ENCODE measurements at places on chromosomes 2 and 18. TPM values are rescaled to one million over a fixed set of nuclear protein-coding genes. Genes with fewer than 3 reads are reported as not detected.
A peak's percentile ranks its signal among the peaks of the same experiment; 100 is the strongest.

The RBKS gene
- 1.1 TPM for polyA plus RNA-seq

- DNase-seq = no peak
Measured at GRCh38 chr2:14306268-14306861, 326.2 kb upstream of the LRATD1 start.

The DPP4 gene
- 9.8 TPM for polyA plus RNA-seq

GRCh38 chr2:38146907-38147307 is 71.0 kb upstream of the CYP1B1 start:
- DNase-seq = peak; percentile 99

The TMEM182 gene
- polyA plus RNA-seq = 1.4 TPM

DNA sequence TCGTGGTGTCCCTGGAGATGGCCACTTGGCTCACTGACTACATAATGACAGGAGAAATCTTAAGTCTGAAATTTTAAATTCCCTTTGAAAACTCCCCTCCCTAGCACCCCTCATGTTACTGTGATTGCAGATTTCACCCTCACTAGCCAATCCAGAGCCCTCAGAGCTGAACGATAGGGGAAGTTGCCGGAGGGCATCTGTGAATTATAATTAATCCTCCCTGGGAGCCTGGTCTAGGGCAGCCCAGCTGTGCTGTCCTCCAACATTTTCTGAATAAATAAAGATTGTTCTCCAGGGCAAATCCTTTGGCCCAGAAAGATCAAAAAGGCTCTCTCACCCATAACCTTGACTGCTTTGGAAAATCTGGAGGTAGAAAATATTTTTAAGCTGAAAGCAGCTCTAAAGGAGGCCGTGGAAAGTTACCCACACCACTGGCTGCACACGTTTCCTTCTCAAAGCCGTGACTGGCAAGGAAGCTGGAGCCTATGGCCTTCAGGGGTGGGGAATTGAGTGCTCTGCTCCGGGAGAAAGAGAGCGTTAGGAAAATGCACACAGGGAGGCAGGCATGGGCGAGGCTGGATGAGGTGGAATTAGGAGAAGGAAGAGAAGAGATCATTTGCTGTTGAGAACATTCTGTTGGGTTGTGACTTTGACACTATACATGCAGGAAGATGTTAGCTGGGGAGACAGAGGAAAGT is 68.9 kb upstream of the CNGA3 start:
- no peak for DNase-seq

DNA sequence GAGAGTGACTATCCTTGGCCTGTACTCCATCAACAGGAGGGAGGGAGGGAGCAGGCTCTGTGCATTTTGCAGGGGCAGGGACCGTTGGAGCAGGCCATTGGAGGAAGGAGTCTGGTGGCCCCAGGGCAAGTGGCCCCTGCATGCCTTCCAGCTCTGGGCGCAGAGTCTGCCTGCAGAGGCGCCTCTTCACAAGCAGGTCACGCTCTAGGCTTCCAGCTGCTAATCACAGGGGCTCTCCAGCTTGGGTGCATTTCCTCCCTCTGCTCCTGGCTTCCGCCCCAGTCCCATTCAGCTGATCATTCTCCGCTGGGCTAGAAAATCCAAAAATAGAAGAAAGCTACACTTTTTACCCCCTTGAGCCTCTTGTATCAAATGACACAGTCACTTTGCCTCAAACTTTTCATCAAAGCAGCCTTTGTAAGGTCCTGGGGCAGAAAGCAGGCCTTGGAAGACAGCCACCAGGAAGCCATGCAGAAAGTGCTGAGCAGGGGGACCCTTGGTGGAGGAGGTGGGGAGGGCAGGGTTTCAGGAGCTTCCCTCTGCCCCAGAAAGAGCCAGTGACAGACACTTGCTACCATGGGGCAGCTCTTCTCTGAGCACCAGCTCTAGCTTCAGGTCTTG is 11.3 kb downstream of the TMEM247 start:
- peak; percentile 26 for DNase-seq

DNA sequence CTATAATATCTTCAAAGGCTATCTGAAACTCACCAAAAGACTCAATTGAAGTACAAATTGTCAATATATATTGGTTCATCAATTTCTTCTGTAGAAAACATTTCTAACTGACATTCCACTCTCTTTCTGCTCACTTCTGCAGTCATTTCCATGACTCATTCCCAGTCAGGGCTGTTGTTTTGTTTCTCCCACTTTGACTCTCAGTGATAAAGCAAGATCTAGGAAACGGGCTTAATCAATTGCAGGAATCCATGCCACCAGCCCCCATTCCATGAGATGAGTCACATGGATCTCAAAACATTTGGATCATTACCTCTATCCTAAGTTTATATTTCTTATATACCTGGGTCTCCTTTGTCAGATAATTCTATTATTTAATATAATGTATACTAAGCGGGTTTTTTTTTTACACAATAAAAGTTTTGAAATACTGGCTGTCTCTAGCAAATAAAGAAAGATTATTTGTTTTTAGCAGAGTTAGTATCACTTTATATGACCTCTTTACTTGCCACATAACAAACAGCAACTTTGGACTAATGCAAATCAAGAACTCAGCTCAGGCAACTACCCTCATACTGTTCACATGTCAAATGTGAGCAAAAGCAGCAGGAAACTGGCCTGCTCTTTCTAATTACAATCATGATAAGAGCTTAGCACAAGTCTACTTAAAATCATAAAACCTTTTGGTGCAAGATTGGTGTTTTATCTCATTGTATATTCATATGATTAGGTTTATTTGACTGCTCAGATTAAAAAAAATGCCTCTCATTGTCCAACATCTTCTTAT is 251.1 kb upstream of the PIK3C3 start:
- peak; percentile 3 for DNase-seq

DNA sequence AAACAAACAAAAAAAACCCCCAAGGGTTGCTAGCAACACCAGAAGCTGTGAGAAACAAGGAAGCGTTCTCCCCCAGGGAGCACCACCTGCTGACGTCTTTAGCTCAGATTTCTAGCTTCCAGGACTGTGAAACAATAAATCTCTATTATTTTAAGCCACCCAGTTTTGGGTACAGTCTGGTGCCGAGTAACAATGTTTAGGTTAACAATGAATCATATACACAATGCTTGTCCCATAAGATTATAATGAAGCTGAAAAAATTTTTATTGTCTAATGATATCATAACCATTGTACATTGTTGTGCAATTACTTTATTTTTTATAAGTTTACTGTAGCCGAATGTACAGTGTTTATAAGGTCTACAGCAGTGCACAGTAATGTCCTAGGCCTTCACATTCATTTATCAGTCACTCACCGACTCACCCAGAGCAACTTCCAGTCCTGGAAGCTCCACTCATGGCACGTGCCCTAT is 72.1 kb upstream of the CAB39 start:
- peak; percentile 84 for DNase-seq

The IL36B gene
- polyA plus RNA-seq = not detected

The MATN3 gene
- 2.2 TPM for polyA plus RNA-seq

GRCh38 chr2:106956879-106957278 is 70.9 kb upstream of the ST6GAL2 start:
- peak; percentile 84 for DNase-seq

DNA sequence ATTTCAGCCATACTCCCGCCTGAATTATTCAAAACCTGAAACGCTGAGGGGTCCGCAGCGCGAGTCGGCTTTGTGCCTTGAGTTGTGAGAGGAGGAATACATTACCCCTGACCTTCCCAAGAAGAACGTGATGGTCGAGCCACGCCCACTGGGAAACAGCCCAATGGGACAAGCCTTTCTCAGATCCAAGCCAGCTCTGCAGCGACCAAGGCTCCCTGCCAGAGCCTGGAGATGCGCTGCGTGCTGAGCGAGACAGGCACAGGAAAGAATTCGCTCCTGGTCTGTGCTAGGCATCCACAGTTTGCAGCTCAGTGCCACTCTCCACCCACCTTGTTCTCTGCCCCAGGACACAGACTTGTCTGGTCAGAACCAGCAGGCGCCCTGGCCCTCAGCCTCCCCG is 74.1 kb upstream of the GLI2 start:
- DNase-seq = no peak

DNA sequence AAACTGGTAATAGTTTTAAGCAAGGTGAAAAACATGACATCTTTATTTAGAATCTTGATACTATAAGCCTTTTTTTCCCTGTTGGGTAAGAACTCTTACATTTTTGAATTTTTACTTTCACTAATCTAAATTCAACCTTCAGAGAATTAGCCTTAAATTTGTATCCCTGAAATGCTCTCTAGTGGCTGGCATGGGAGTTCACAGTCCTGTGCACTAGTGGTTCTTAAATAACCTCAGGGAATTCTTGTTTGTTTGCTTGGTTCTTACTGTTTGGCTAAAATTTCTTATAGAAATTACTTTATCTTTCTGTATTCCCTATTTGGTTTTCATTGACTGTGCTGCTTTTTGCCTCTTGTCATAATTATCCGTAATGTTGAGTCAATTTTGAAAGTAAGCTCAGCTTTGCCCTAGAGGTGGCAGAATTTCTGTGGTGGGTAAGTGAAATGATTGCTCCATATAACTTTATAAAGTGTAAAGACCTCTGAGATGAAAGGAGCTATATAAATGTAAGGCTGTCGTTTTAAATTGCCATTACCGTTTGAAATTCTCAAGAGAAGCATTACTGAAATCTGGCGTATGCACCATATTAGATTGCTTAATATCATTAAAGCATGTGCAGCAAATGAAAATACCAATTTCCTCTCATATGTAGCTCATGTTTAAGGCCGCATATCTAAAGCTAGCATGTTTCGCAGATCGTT is 391.3 kb upstream of the FIGN start:
- DNase-seq = no peak

The NYAP2 gene
- not detected for polyA plus RNA-seq

GRCh38 chr2:140154706-140155105 is 1374.5 kb upstream of the NXPH2 start:
- DNase-seq = no peak

The KRTCAP3 gene
- 1.1 TPM for polyA plus RNA-seq

DNA sequence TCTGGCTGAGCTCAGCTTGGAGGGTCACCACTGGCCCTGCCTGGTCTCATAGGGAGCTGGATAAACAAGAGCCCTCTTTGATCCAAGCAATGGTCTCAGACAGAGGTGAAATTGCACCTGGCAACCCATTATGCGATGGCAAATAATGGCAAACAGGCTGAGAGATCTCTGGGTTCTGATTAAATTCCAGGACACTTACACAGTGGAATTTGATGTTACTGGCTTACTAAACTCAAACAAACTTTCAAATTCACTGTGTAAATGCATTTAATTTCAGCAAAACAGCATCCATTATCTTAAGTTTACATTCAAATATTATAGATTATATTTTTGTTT is 19.5 kb upstream of the STAT4 start:
- no peak for DNase-seq

DNA sequence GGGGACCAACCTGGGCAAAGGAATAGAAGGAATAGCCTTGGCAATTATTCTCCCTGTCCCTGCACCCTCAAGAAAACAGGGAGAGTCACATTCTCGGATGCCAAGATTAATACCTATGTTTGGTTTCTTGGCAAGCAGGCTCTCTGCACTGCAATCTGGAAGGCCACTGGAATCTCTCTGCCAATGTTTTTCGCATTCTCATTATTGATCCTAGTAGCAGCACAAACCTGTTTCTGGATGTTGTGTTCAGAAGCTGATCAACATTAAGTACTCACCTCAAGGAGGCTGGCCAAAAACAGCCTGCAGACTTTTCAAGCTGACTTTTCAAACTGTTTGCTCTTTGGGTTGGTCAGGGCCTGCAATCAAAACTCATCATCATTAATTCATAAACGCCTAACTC is 62.2 kb downstream of the CLHC1 start:
- no peak for DNase-seq

The MYO1B gene
- 57.2 TPM for polyA plus RNA-seq
